T-helper 9 cell (primary cell): ENCODE measurements at places on chromosomes 13 and 19.

GRCh38 chr13:90455823-90456222 is 891.7 kb upstream of the MIR17HG start:
- no peak for DNase-seq

- DNase-seq: no peak
Observed at GRCh38 chr13:41568143-41568971, 111.0 kb downstream of the RGCC start.

GRCh38 chr19:18261474-18261873 is 12.8 kb downstream of the IQCN start:
- DNase-seq: no peak

DNA sequence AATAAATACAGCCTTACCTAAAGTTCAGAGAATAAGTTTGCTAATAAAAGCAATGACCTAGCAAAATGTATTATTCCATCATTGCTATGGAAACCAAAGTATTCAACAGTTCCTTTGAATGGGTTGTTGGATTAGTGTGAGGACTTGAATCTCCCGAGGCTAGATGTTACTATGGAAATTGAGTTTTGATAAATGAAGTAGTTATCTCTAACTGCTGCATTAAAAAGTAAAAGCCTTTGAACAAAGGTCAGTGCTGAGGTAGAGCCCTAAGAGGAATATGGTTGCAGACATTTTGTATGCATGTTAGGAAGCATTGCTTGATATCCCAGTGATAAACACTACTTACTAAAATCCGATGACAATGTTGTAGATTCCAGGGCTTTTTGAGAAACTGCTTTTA is 6.2 kb downstream of the KLF5 start:
- DNase-seq: no peak

- DNase-seq: no peak
Observed at GRCh38 chr19:3277649-3278048, 53.2 kb downstream of the CELF5 start.

GRCh38 chr19:2613507-2614295 is 88.8 kb downstream of the GNG7 start:
- peak; percentile 49 for DNase-seq

- DNase-seq: no peak
Observed at GRCh38 chr13:105598529-105598928, 936.9 kb downstream of the EFNB2 start.

DNA sequence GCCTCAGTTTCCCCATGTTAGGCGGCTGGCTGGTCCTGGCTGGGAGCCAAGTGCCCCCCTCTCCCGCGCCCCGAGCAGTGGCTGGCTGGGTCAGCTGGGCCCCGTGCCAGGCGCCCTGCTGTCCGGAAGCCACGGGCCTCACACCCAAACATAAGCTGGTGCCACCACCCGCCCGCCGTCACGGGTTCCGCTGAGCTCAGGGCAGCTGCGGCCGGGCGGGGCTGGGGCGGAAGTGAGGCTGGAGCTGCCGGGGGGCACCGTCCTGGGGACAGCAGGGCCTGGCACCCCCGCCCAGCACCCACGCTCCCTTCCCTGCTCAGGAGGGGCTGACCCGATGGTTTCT is 19.3 kb downstream of the HCN2 start:
- DNase-seq: no peak

DNA sequence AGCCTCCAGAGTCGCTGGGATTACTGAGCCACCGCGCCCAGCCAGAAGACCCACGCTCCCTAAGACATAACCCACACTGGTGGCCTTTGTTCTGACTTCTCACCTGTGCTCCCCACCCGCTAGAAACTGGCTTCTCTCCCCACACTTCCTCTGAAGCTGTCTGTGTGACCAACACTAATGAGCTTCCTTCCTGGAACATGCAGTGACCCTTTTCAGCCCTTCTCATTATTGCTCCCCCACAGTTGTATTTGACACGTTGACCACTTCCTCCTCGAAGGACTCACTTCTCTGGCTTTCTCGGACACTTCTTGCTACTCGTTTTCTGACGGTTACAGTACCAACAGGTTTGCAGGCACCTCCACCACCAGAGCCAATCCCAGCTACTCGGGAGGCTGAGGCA is 10.9 kb downstream of the NCR1 start:
- no peak for DNase-seq

- no peak for DNase-seq
Observed at GRCh38 chr13:34967851-34968562, 25.9 kb downstream of the NBEA start.

DNA sequence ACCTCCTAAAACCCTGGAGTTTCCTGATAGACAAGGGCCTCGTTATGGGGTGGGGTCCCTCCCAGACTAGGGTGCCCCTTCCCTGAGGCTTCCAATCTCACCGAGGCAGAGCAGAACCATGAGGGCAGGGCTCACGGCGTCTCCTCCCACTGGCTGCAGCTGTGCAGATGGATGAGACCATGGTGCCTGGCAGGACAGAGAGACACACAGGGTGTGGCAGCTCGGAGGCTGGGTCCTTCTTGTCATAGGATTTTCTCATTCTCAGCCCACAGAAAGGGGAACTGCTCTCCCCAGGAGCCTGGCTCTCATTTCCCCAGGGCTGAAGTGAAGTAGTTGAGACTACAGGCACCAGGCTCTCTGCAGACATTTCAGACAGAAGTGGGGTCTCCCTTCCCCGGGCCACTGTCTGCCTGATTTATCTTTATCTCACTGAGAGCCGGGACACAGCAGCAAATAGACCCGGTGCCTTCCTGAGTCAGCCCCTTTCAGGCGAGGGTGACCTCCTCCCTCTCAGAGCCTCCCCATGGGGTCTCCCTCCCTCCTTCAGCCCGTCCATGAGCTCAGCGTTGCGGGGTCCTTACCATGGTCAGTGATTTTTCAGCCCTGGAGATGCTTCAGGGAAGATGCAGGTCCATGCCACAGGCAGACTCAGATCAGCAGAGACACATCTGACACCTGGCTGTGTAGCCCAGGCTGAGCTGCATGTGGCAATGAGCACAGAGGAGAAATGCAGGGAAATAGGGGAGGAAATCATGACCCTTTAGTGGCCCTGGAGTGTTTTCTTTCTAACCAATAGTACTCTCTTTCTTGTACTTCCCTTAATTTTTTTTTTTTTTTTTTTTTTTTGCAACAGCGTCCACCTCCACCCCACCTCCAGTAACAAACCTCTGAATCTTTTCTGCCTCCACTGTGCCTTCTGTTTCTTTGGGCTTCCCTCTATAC is at the start of gene LILRA5:
TSS of gene LILRA5 (minus strand) at position 731 of the 942 bp plus-strand sequence. CDS start at position 584, 147 bp downstream.
- no peak for DNase-seq

DNA sequence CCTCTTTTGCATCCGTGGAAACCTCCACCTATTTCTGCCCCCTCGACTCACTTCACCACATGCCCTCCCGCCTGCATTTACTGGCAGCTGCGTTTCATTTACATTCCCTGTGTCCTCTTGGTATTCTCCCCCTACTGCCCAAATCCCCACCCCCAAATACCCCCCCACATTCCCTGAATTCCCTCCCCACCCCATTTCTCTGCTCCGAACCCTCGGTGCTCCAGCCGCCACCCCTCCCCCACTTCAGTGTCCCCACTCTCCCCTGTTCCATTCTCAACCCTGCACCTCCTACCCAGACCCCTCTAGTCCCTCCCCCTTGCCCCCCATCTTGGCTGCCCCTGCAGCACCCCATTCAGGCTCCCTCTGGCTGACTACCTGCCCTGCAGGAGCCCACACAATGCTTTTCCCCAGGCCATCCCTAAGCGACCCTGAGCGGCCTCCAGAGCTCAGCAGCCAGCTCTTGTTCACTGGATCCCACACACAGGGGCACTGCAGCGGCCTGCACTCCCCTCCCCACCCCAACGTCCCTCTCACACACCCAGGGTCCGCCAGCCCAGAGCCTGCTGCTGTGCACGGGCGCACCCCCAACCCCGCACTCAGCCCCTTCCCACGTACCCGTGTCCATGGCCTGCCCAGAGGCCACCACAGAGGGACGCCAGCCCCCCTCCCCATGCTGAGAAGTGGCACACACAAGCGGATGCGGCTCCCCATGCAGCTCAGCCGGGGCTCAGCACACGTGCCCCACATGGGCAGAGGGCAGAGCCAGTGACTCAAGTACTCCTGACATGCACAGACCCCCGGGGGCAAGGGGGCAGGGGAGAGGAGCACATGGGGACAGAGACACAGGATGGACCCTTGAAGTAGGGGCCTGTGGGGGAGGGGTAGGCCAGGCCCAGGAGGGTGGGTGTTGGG is 26.3 kb downstream of the SHANK1 start:
- no peak for DNase-seq

DNA sequence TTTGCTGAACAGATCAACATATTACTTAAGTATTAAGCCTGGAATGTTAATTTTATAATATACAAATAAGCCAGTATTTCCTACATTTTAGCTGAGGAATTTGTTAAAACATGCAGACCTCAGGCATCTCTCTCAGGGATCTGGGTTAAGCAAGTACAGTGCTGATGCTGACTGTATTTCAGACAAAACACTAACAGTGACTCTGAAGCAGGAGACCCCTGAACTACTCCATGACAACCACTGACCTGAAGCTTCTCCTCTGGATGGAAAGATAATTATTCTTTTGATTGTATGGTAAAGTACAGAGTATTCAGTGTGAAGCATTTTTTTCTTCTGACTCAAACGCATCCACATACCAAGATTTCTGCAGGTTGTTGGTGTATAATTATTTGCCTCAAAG is 680.8 kb downstream of the LIG4 start:
- no peak for DNase-seq

DNA sequence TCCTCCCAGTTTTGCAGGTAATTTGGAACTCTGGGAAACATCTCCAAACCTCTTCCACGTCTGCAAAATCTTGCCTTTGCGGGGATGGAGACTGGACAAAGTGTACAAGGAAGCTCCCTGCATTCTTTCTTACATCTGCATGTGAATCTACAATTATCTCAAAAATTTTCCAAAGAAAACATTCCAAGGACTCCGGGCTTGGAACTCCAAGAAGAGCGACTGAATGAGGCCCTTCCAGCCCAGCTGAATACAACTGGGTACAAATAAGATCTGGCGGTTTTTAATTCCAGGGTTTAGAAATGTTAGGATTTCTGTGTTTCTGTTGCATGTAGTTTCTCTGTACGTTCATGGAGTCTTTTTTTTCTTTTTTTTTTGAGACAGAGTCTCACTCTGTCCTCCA is 28.5 kb downstream of the EXOC3L2 start:
- DNase-seq: no peak
